Left cardiac atrium (tissue), 4 donors: ENCODE measurements at places on chromosomes 5 and 9. TPM values are rescaled to one million over a fixed set of nuclear protein-coding genes. Genes with fewer than 3 reads are reported as not detected.

The TAF11L10 gene
- total RNA-seq = not detected

The C5orf58 gene
- not detected for total RNA-seq

GRCh38 chr5:139867109-139867508, 71.5 kb downstream of the PSD2 start:
- DNase-seq = no peak

The RNF208 gene
- 15.6 TPM for total RNA-seq

- no peak for DNase-seq
Measured at GRCh38 chr9:34035656-34036055, 13.0 kb downstream of the UBAP2 start.
